ENCODE measurements at places on chromosomes 11 and 22.
A peak's percentile ranks its signal among the peaks of the same experiment; 100 is the strongest.

GRCh38 chr11:37926772-37927171 is 1328.7 kb upstream of the RAG2 start:
- DNase-seq = no peak

DNA sequence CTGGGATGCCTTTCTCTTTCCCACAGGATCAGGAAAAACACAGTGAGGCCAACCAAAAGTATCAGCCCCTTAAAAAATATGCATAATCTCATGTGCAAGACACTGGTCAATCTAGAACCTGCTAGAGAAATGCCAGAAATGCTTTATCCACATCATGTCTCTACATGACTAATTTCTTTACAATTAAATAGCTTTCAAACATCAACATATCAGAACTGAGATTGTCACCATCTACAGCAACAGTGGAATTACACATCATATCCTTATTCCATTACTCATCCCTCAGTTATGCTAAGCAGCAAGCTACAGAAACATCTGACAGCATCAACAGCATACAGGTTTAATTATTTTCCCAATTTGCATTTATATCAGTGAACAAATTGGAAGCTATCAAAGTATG is 78.8 kb downstream of the DDIAS start:
- no peak for DNase-seq

- no peak for DNase-seq
Observed at GRCh38 chr22:50308986-50309600, 1.6 kb upstream of the PLXNB2 start.

DNA sequence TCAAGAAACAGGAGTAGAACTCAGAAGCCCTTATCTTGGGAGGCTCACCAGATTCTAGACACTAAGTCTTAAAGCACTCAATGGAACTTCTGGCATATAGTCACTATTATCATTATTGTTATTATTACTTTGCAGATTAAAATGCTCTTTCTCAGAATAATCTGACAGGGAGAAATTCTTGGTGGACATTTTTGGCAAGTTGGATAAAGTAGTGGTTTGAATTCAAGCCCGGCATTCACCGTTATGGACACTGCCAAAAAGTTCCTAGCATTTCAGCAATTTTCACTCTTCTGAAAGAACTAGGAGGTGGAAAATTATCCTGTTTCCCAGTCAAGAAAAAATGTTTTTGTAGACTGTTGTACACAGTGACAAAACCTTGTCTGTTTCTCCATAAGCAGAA is 179.6 kb upstream of the ISX start:
- DNase-seq = no peak

- DNase-seq = no peak
Observed at GRCh38 chr22:24090581-24090980, 79.5 kb downstream of the CABIN1 start.

GRCh38 chr11:13283636-13284035 is 6.0 kb downstream of the BMAL1 start:
- no peak for DNase-seq

DNA sequence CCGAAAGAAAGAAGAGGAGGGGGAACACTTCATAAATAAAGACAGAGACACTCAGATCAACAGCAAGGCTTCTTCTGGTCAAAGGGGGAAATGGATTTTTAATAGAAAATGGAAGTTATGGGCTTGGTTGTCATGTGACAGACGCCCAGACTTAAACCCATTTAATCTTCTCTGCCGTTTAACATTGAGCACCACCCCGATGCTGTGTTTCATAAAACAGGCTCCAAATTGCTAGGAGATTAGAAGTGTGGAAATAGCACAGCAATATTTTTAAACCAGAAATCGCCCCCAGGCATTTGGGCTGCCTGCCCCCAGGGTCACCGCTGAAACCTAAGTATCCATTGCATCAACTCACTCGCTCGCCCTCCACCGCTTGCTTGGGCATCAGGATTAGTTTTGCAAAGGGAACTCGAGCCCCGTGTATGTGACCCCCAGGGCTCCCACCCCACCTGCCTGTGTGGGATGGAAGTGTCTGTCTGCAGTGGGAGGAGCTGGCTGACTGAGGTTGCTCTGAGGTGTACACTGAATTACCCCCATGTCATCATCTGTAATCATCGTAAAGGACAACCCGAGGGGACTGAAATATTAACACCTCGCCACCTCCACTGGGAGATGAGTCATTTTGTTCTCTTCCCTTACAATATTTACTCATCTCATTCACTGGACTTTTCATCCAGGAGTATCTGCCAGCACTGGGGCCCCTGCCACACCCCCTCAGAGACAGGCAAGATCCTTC is 10.7 kb downstream of the DSCAML1 start:
- DNase-seq = no peak

- no peak for DNase-seq
Observed at GRCh38 chr11:109762546-109762945, 330.6 kb upstream of the ZC3H12C start.

- DNase-seq = no peak
Observed at GRCh38 chr11:64885367-64886286, 7.2 kb upstream of the EHD1 start.

- DNase-seq = no peak
Observed at GRCh38 chr11:123532131-123532530, 102.1 kb downstream of the GRAMD1B start.

DNA sequence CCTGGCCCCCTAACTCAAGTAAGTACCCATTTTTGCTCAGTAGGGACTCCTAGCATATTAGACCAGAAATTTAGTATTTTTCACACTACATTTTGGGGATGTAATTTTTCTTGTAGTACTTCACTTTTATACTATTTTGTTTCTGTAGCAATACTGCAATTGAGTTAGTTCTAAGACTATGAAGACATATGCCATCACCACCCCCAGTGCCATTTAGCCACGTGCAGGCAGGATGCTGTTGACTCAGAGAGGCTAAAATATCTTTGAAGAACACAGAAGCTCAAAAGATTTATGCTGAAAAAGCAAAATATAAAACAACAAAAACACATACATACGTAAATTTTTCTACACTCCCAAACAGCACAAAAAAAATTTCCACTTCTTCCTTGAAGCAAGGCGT is 29.1 kb upstream of the DLAT start:
- no peak for DNase-seq

DNA sequence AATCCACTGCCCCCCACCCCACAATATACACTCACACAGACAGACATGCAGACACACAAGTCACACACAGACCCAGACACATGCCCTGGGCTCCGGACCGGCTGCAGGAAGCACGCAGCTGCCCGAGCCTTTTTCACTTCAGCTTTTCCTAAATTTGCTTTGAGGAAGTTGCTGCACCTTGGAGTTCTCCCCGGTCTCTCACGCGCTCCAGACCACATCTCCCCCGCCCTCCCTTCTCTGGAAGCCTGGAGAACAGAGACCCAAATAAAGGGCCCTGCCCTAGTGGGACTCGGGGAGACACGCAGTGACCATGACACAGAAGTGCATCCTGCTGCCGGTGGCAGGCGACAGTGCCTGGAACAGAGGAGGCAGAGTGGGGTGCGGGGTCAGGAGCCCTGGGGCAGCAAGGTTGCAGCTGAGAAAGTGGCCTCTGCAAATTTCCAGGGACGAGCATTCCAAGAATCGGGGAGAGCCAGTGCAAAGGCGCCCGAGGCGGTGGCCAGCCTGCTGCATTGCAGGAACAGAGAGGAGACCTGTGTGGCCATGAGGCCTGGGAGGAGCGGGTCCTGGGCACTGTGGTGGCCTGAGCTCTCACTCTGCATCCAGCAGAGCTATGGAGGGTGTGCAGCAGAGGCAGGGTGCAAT is 19.1 kb downstream of the RPL3 start:
- DNase-seq = no peak

GRCh38 chr11:2834503-2835273 is 50.9 kb downstream of the CDKN1C start:
- DNase-seq = no peak

DNA sequence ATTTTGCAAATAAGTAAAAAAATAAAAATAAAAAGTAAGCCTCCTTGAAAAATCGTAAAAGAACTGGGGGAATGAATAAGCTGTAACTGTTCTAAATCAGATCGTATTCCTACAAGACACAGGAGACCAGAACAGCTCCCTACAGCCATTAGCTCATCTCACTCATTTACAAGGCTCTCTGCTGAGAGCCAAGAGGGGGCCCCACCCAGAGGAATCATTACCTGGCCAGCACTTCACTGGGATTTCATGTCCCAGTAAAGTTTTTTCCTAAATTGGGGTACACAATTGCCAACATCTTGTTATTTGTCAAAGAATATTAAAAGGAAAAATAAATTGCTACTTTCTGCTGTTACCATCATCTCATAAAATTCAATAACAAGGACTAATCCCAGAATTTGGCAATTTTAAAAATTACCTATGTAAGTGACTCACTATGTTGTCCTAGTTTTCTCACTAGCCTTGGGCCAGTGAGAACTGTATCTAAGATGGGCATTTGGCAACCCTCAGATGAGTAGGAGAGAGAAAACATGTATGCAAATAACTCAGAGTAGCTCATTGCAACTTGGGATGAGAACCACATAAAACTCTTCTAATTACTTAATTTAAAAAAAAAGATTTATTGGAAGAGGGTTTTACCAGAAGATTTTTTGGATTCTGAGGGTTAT is 18.4 kb upstream of the SMTN start:
- DNase-seq = no peak

DNA sequence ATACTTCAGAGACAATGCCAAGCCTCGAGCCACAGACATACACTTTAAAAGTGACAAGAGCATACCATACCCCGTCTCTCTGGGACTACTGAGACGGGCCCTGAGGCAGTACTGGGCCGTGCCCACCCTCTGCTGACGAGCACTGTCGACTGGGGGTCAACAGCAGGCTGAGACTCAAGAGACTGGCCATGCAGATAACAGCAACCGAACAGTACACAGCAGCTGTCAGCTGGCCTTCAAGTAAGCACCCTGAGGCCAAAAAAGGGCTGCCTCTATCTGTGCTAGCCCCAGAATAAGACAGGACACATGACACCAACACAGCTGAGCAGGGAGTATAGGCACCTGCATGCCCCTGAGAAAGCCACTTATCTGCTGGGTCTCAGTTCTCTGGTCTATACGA is 18.9 kb upstream of the TMEM121B start:
- DNase-seq = no peak

GRCh38 chr22:47201186-47201995 is 438.9 kb downstream of the TBC1D22A start:
- DNase-seq = peak; percentile 57

DNA sequence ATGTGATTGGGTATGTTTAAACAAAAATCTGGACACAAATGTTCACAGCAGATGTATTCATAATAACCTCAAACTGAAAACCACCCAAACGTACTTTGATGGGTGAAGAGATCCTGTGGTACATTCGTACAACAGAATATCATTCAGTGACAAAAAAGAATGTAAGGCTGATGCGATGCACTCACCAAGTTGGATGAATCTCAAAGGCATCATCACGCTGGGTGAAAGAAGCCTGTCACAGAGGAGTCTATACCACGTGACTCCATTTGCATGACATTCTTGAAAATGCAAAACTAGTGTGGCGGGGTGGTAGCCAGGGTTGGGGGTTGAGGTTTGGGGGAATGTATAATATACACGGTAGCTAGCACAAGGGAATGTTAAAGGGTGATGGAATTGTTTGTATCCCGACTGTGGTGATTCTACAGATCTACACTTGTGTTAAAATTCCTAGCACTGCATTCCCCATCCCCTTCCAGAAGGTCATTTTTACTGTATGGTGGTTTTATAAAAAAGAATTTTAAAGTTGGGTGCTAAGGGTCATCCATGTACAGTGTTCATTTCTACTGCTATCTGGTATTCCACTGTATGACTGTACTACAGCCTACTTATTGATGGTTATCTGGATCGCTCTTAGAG is 35.0 kb upstream of the SLC25A1 start:
- no peak for DNase-seq

DNA sequence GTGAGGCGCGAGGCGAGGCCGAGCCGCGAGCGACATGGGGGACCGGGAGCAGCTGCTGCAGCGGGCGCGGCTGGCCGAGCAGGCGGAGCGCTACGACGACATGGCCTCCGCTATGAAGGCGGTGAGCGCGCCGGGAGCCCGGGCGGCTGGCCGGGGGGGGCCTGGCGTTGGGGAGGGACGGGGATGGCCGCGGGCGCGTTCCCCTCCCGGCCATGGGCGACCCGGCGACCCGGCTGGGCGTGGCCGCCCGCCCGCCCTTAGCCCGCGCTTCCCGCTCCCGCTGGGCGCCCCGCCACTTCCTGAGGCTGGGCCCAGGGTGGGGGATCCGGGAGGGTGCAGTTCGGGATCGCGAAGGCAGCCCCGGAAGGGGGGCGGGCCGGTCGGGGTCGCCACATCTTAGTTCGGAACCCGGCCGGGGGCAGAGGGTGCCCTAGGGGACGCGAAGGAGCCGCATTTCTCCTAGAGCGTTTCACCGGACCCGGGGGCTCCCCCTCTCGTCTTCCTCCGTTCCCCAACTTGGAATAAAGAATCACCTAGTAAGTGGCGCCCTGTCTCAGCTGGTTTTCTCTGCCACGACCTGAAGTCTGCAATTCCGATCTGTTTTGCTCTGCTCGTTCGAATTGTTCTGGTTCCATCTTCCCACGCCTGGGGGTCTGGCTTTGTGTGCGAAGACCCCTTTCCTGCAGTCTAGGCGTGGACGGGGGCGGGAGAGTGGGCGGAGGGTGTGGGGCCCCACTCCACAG is 536 bp downstream of the YWHAH start:
- peak; percentile 81 for DNase-seq
